ENCODE measurements at places on chromosomes 13 and 19.

- DNase-seq = no peak
These were observed 1576.5 kb downstream of the PCDH9 start for GRCh38 chr13:65653613-65654012.

DNA sequence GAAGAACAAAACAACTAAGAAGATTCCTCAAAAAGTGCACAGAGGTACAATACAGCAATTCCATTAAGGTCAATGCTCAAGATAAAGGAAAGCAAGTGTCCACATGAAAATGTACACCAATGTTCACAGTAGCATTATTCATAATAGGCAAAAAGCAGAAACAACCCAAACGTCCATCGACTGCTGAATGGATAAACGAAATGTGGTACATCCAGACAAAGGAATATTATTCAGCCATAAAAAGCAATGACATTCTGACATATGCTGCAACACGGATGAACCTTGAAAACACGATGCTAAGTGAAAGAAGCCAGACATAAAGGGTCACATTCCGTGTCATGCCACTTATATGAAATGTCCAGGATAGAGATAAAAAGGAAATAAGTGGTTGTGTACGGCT, 29.3 kb downstream of the SLC7A1 start:
- DNase-seq = no peak

DNA sequence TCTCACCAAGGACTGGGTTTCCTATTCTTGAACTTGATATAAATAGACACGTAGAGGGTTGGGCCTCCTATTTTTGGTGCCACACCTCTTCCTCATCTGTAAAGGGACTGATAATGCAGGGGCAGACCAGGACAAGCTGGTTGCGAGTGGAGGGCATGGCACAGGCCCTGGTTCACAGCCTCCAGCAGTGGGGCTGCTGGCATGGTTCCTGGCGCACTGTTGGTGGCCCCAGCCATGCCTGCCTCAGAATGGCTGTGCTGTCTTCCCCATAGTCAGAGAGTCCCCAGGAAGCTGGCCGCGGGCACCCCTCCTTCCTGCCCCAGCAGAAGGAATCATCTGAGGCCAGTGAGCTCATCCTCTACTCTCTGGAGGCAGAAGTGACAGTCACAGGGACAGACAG, 10.5 kb upstream of the OVOL3 start:
- DNase-seq = no peak

- peak; percentile 79 for DNase-seq
These were observed 659 bp downstream of the ERF start for GRCh38 chr19:42254089-42254849.

- no peak for DNase-seq
These were observed at the start of gene SULT2A1 for GRCh38 chr19:47886010-47886559. SULT2A1 (minus strand) TSS chr19:47886315; CDS start chr19:47886257, 58 bp downstream.

- no peak for DNase-seq
These were observed 22.3 kb downstream of the KCTD4 start for GRCh38 chr13:45178349-45179162.

GRCh38 chr19:2967972-2968371, 9.4 kb upstream of the TLE6 start:
- DNase-seq = no peak

DNA sequence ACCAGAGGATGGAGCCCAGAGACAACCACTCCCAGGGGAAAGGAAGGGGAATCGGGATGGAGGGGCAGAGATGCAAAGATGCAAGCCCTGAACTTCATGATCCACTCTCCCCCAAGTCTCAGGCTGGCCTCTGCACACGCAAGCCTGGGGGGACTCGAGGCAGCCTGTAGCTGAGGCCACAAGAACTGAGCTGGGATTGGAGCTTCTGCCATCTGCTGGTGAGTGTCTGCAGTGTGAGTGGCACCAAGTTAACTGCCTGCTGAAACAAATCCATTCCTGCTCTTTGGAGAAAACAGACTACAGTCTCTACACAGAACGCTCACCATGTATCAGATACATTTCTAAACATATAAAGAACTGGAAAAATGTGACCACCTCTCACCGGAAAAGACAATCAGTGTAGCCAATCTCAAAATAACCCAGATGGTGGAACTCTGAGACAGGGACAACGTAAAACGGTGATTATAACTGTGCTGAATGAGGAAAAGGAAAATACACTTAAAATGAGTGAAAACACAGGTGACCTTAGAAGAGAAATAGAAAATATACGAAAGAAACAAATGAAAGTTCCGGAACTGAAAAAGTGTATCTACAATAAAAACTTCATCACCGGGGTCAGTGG, 62.1 kb downstream of the KLF2 start:
- DNase-seq = no peak

DNA sequence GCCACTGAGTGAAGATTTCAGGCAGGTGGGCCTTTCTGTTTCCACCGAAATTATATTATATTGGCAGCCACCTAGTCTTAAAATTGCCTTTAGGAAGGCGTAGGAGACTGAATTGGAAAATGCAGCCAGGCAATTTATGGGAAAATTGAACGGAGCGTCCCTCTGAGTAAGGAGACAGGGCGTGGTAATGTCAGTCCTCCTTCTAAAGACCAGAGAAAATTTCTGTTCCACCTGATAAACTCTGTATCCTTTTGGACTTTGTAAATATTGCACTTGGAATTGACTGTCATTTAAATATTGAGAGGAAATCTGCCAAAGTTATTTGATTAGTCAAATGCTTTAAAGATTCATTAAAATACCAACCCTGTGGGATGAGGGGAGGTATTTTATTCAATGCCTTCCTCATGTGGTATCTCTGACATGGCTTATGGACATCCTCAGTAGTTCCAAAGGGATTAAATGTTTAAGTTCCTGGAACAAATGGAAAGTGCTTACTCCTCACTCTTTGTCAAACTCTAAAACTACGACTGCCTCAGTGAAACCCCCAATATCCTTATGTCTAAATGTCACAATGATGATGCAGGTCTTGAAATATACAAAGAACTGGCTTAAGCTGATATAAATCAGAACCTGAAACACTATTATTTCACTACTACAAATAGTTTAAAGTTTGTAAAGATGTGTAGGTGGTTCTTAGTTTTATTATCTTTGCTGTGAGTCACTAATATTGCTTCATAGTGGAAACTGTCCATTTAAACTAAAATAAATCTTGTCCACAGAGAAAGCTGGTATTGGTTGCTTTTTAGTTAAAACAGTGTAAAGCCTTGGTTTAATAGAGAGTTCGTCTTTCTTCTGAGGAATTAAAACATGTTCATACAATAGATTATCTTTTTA, 203.2 kb downstream of the FGF14 start:
- DNase-seq = no peak

GRCh38 chr19:2865334-2866100, 1.6 kb upstream of the ZNF556 start:
- DNase-seq = no peak

DNA sequence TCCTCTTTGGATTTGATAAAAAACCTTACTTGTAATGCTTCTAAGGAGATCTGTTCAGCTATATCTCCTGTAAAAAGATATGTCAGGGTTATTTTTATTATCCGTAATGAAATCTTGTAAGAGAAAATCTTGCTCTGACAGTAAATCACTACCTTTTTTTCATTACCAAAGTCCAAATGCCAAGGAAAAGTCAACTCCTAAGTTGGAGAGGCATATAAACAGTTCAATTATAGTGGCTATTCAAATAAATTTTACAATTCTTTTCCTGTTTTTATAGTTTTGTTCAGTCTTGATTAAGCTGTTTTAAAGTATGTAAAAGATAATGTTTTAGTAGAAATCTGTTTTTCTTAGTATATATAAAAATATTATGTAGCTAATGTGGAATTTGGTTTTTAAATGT, 9.0 kb downstream of the KCTD4 start:
- DNase-seq = no peak

DNA sequence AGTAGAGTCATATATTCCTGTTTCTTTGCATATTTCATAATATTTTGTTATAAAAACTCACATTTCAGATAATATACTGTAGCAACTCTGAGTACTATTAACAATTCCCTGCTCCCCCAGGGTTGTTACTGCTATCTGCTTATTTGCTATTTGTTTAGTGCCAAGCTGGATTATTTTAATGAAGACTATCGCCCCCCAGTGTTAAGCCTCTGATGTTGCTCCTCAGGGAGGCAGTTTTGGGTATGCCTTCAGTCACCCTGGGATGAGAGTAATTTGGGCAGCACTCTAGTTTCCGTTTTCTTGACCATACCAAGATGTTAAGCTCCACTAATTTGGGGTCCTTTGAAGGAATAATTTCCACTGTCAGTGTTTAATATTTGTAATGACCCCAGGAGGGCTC, 46.0 kb downstream of the MICU2 start:
- DNase-seq = no peak

DNA sequence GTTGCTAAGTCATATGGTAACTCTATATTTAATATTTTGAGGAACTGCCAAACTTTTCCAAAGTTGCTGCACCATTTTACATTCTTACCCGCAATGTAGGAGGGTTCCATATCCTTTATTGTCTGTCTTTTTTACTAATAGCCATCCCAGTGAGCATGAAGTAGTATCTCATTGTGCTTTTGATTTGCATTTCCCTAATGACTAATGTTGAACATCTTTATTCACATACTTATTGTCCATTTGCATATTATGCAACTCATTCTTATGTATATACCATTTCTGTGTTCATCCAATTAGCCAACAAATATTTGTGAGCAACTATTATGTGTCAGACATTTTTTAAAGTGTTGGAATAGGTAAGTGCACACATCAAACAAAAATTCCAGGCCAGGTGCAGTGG, 20.4 kb upstream of the ATP8A2 start:
- DNase-seq = no peak

DNA sequence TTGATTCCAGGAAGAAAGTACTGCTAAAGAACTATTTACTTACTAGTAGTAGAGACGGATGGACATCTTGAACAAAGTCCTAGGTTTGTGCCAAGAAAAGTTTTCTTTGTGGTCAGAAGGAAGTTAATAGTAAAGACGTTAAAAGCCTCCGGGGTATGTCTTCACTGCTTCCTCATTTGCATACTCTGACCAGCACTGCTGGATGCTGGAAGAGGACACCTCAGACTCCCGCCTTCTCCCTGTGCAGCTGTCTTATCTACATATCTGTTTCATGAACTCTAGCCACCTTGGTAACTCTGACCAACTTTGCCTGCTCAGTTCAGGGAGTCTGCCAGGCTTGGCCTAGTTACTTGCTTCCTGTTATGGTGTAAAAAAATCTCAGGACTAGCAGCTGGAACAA, 1109.1 kb upstream of the MIR17HG start:
- no peak for DNase-seq

DNA sequence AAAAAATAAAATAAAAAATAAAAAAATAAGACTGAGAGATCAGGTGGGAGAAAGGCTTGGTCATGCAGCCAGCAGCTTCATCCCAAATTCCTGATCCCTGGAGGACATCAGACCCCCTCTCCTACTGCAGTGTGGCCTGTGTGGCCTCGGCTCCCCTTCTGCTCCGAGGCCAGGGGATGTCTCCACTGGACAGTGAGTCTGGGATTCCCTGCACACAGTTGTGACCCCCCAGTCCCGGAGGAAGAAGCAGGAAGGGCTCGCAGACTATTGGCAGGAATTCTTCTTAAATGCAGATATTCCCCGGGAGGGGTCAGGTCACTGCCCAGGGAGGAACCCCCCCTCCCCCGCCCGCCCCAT, 41.9 kb downstream of the ZNF627 start:
- no peak for DNase-seq

DNA sequence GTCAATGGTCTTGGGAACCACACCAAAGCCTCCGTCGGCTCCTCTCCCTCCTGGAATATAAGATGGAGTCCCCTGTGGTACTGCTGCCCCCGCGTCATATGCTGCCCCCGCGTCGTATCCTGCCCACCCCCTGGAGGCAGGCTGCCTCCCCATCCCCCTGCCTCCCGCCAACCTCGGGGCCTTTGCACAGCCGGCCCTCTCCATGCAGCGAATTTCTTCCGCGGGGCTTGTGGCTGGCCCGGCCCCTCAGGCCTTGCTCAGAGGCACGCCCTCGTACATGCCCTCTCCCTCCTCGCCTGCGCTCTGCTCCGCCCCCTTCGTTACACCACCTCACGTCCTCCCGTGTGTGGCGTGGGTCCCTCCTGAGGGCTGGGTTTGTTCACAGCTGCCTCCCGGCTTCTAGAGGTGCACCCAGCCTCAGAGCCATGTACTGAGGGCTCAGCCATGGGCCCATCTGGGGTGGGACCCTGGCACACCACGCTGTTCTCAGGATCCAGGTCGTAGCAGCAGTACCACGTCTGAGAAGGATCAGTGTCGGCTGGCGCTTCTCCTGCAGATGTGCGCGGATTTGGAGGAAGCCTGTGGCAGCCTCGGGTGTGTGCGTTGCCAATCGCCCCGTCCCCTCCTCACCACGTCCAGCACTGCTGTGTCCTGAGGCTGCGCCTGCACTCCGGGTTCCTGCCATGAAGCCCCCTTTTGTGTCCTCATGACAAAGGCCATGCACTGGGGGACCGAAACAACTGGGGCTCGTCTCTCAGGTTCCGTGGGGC, 47.7 kb downstream of the MCF2L start:
- DNase-seq = no peak

DNA sequence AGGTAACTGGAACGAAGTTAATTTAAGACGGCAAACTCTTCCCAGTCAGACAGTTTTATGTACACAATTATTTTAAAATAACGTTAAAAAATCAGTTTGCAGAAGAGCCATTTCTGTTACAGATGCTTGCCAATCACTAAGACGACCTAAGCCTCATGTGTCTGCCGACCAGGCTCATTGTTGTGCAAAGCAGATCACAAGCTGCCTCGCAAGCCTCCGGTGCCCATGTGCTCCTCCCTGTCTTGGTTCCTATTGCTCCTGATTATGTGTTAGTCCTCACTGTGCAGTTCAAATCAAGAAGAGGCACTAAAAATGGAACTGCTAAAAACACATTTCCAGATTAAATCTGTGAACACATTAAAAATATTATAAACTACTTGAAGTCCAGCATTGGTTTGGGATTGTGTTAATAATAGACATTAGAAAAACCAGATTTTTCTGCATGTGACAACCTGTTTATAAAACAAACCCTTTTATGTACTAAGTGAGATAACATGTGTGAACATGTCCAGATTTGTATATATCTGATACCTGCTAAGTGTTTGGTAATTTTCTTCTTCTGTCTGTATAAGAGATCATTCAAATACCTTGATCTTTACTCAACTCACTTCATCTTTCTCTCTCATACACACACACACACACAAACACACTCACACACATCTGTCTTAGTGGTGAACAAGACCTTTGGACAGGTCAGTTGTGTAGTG, 81.9 kb upstream of the SLC15A1 start:
- no peak for DNase-seq

GRCh38 chr13:46489586-46490023, 63.4 kb upstream of the LRCH1 start:
- no peak for DNase-seq

GRCh38 chr13:66680031-66680430, 550.1 kb downstream of the PCDH9 start:
- DNase-seq = no peak
